ENCODE measurements at places on chromosomes 13 and 19. TPM values are rescaled to one million over a fixed set of nuclear protein-coding genes. Genes with fewer than 3 reads are reported as not detected.

GRCh38 chr19:33701565-33701964, 79.8 kb downstream of the CHST8 start:
- no peaks in the 10 kb centered on the region for H3K4me1 ChIP-seq
- H3K27ac ChIP-seq, result no peak overlapping the region
- peaks cover 9% of the 10 kb centered on the region for H3K27me3 ChIP-seq
- H3K4me3 ChIP-seq, result no peak overlapping the region
- no peak for ATAC-seq
- no peaks in the 10 kb centered on the region for H3K36me3 ChIP-seq

DNA sequence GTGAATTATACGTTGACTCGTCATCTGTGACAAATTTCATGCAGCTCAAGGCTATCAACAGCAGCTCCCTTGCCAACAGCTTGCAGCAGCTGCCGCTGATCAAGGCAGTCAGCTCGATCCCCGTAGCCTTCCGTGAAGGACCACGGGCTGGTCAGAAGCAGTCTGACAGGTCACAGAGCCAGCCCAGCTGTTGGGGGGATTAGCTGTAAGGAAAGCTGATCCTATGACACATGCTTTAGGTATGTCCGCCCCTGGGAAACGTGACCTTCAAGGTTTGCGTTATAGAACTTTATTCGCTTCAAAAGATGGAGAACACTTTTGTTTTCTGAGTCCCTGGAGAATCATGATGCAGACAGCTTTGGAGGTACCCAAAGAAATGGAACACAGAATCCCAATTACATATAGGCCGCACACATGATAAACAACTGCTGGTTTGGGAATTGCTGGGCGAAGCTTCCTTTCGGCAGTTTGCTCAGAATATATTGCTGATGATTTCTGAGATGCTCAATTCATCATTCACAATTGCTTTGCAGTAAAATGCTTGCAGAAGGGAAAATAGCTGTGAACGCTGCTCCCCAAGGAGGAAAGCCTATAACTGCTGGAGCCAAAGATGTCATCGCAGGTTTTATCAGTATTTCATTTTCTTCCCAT, 62.6 kb upstream of the USP29 start:
- no peak for ATAC-seq
- no peak overlapping the region for H3K27ac ChIP-seq
- H3K4me1 ChIP-seq, result no peaks in the 10 kb centered on the region
- H3K4me3 ChIP-seq, result no peak overlapping the region

GRCh38 chr13:108270442-108270841, 924 bp downstream of the TNFSF13B start:
- peak overlapping the region; percentile 89 for H3K27ac ChIP-seq
- H3K4me3 ChIP-seq, result peak overlapping the region; percentile 84
- no peaks in the 10 kb centered on the region for H3K27me3 ChIP-seq
- peaks cover 13% of the 10 kb centered on the region for H3K4me1 ChIP-seq
- peak; percentile 5 for ATAC-seq

DNA sequence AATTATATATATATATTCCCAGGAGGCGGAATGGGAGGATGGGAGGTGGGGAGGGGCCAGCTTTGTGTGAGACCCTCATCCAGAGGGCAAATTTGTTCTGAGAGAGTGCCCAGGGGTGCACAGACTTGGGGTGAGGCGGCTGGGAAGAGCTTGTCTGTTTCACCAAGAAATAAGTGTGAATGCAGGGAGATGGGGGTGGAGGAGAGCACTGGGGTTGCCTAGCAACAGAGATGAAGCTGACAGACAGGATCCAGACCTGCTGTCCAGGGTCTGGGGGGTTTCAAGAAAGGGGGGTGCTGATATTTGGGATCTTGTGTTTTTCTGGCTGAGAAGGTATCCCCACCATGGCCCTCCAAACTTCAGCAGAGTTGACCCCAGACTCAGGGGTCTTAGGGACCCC, 18.6 kb upstream of the TNFAIP8L1 start:
- no peak overlapping the region for H3K4me3 ChIP-seq
- H3K27ac ChIP-seq, result no peak overlapping the region
- ATAC-seq, result no peak

DNA sequence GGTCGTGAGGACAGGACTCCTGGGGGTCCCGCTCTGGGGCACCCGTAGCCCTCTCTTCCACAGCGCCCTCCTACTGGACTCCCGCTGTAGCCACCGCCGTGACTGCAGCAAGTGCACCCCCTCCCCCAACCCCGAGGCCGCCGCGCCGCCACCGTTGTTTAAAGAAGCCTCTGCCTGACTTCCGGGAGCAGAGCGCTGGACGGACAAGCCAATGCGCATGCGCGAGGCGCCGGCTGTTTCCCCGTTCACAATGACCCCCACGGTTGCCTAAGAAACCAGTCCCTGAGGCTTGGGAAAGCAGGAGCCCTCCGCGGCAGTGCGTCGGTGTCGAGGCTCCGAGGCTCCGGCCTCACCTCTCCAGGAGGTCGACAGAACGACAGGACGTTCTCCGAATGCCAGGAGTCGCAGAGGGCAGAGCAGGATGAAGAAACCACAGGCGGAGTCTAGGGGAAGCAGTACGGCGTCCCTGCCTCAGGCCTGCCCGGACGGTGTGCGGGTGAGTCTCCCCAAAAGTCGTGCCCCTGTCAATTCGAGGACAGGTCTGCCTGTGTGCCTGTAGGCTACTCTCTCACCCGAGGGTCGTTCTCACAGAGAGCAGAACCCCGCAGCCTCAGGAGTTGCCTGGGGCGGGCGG, 70.5 kb upstream of the ZNF420 start:
- H3K27me3 ChIP-seq, result no peaks in the 10 kb centered on the region
- H3K4me3 ChIP-seq, result peak overlapping the region; percentile 75
- ATAC-seq, result peak; percentile 71
- no peaks in the 10 kb centered on the region for H3K36me3 ChIP-seq
- no peak overlapping the region for H3K27ac ChIP-seq
- peaks cover 4% of the 10 kb centered on the region for H3K4me1 ChIP-seq

DNA sequence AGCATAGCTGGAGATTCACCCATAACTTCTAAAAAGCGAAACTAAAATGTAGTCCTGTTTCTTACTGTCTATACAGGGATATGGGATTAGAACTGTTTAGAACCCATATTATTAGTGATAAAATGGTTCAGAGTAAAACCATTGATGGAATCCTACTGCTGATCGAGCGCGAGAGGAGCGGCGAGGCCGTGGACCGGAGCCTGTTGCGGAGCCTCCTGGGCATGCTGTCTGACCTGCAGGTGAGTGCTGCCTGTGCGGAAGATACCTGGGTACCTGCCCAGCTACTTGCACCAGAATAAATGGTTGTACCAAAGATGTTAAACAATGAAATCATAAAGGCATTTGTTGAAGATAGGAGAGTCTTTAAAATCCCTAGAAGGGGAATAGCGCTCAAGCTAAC, 23.7 kb downstream of the CUL4A start:
- H3K4me3 ChIP-seq, result no peak overlapping the region
- ATAC-seq, result no peak
- H3K27ac ChIP-seq, result peak overlapping the region; percentile 22
- peaks cover 92% of the 10 kb centered on the region for H3K36me3 ChIP-seq
- H3K27me3 ChIP-seq, result no peaks in the 10 kb centered on the region

- H3K4me3 ChIP-seq, result peak overlapping the region; percentile 80
- H3K4me1 ChIP-seq, result peaks cover 70% of the 10 kb centered on the region
- H3K27ac ChIP-seq, result peak overlapping the region; percentile 80
Observed at GRCh38 chr19:15294561-15294990, 37.8 kb downstream of the BRD4 start.

GRCh38 chr19:13684021-13684420, 80.3 kb upstream of the MRI1 start:
- peaks cover 7% of the 10 kb centered on the region for H3K27me3 ChIP-seq
- no peak overlapping the region for H3K4me3 ChIP-seq
- no peak for ATAC-seq
- no peaks in the 10 kb centered on the region for H3K4me1 ChIP-seq
- H3K36me3 ChIP-seq, result no peaks in the 10 kb centered on the region
- H3K27ac ChIP-seq, result no peak overlapping the region

- H3K36me3 ChIP-seq, result no peaks in the 10 kb centered on the region
- no peak overlapping the region for H3K4me3 ChIP-seq
- no peaks in the 10 kb centered on the region for H3K4me1 ChIP-seq
- no peak overlapping the region for H3K27ac ChIP-seq
- peaks cover 3% of the 10 kb centered on the region for H3K27me3 ChIP-seq
Observed at GRCh38 chr19:16951529-16951928, 62.7 kb downstream of the F2RL3 start.

- H3K27ac ChIP-seq, result no peak overlapping the region
- no peak for ATAC-seq
- H3K4me1 ChIP-seq, result no peaks in the 10 kb centered on the region
- H3K36me3 ChIP-seq, result no peaks in the 10 kb centered on the region
- no peak overlapping the region for H3K4me3 ChIP-seq
Observed at GRCh38 chr13:96373597-96373996, 283.7 kb downstream of the HS6ST3 start.

DNA sequence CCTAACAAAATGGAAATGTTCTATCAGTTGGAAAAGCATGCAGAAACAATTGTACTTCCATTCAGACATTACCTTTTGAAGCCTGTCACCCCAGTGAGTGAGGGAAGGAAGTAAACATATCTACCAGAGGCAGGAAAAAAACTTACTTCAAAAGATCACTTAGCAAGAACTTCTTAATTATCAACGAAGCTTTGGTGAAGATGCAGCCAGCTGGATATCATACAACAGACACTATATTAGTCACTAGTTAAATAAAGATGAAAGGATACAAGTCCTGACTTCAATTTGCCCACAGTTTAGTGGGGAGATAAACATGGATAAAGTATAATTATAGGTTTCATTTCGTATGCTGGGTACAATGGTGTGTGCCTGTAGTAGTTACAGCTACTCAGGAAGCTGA, 148.8 kb downstream of the TNFRSF19 start:
- H3K27ac ChIP-seq, result no peak overlapping the region
- no peak for ATAC-seq
- no peak overlapping the region for H3K4me3 ChIP-seq
- peaks cover 4% of the 10 kb centered on the region for H3K27me3 ChIP-seq

- no peak overlapping the region for H3K27ac ChIP-seq
- peaks cover 91% of the 10 kb centered on the region for H3K36me3 ChIP-seq
- no peaks in the 10 kb centered on the region for H3K27me3 ChIP-seq
- H3K4me1 ChIP-seq, result peaks cover 13% of the 10 kb centered on the region
- no peak overlapping the region for H3K4me3 ChIP-seq
Observed at GRCh38 chr13:45403081-45403480, 15.1 kb downstream of the SLC25A30 start.

DNA sequence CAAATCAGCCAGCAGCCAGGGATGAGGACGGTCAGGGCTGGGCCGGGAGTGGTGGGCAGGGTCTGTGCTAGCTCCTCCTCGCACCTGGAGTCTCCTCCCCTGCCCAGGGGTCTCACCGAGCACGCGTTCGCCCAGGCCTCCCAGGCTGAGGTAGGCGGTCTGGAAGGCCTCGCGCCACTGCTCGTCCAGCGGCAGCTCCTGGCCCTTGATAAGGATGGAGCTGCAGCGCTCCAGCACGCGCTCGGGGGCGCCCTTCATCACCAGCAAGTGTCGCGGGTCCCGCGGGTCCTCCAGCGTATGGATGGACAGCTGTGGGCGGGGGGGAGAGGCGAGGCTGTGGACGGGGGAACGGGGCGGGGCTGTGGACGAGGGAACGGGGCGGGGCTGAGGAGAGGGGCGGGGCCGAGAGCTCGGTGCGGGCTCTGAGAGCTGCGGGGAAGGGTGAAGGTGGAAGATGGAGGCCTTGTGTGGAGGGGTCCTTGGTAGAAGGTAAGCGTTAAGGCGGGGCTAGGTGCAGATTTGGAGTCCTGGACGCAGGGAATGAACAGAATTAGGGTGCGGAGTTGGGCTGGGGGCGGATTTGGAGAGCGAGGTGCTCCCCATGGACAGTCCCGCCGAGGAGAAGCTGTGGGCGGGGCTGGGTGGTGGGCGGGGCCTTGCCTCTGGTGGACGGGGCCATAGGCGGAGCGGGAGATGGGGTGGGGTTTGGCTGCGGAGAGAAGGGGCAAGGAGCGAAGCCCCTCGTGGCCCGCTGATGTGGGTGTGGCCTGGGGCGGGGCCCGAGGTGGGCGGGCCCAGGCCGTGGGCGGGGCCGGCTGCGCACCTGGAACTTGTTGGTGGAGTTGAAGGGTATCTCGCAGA, 5.7 kb downstream of the ATP4A start:
- H3K4me3 ChIP-seq, result peak overlapping the region; percentile 58
- peaks cover 8% of the 10 kb centered on the region for H3K4me1 ChIP-seq
- peaks cover 27% of the 10 kb centered on the region for H3K27me3 ChIP-seq
- H3K27ac ChIP-seq, result no peak overlapping the region

DNA sequence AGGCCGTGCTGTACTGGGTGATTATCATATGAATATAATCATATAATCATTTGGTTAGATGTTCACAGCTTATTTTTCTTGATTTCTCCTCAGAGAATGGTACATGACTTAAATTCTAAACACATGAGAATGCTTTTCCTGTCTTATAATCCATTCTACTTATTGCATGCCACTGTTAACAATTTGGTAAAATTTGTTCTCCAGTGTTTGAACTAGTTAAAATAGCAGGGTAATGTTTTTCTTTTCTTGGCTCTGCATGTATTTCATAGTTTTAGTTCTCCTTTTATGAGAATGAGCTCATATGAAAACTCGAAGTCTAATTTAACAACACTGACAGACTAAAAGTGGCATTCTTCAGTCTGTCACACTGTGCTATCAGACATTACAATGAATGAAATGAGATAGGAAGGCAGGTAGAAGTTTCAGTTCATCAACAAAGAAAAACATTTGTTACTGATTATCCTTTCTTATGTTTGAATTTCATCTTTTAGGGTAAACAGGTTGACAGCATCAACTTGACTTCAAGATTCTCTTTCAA, 10.2 kb downstream of the SPRYD7 start:
- no peak overlapping the region for H3K27ac ChIP-seq
- no peaks in the 10 kb centered on the region for H3K4me1 ChIP-seq
- no peak for ATAC-seq
- H3K4me3 ChIP-seq, result no peak overlapping the region
- H3K27me3 ChIP-seq, result no peaks in the 10 kb centered on the region

DNA sequence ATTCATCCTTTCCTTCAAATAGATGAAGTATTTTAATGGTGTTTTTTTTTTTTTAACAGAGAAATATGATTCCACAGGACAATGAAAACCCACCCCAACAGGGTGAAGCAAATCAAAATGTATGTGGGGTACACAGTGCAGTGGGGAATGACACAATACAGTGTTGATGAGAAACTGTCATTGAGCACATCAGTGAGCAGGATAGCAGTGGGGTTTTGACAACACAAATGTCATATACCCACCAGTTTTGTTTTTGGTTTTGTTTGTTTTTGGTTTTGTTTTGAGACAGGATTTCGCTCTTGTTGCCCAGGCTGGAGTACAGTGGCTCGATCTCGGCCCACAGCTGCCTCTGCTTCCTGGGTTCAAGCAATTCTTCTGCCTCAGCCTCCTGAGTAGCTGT, 29.2 kb downstream of the ZNF844 start:
- peaks cover 12% of the 10 kb centered on the region for H3K36me3 ChIP-seq
- H3K4me3 ChIP-seq, result peak overlapping the region; percentile 72
- peaks cover 10% of the 10 kb centered on the region for H3K27me3 ChIP-seq
- H3K27ac ChIP-seq, result no peak overlapping the region
- peak; percentile 37 for ATAC-seq

GRCh38 chr19:12987781-12988180, 7.5 kb upstream of the NFIX start:
- ATAC-seq, result no peak
- H3K4me1 ChIP-seq, result no peaks in the 10 kb centered on the region
- no peaks in the 10 kb centered on the region for H3K36me3 ChIP-seq
- no peak overlapping the region for H3K27ac ChIP-seq
- H3K27me3 ChIP-seq, result peaks cover 4% of the 10 kb centered on the region

GRCh38 chr13:46864941-46865340, 31.9 kb downstream of the HTR2A start:
- H3K27ac ChIP-seq, result no peak overlapping the region
- H3K4me1 ChIP-seq, result no peaks in the 10 kb centered on the region
- peaks cover 12% of the 10 kb centered on the region for H3K27me3 ChIP-seq
- H3K4me3 ChIP-seq, result no peak overlapping the region

TSHZ3 gene
- 0.82 TPM for total RNA-seq

UCHL3 gene
- total RNA-seq, result 61.2 TPM

NCR1 gene
- not detected for total RNA-seq

KIRREL2 gene
- total RNA-seq, result 1.4 TPM

ZNF224 gene
- 29.5 TPM for total RNA-seq

LATS2 gene
- 9.2 TPM for total RNA-seq

ISOC2 gene
- total RNA-seq, result 21.2 TPM

TMPRSS9 gene
- total RNA-seq, result not detected

ATP8A2 gene
- total RNA-seq, result 0.21 TPM

Measured in activated T-helper 17 cell treated with anti-CD3 and anti-CD28 coated beads, Interleukin-2, amount 50 U/mL, for 72 hours (primary cell).